ENCODE measurements at places on chromosomes 3 and 15.

DNA sequence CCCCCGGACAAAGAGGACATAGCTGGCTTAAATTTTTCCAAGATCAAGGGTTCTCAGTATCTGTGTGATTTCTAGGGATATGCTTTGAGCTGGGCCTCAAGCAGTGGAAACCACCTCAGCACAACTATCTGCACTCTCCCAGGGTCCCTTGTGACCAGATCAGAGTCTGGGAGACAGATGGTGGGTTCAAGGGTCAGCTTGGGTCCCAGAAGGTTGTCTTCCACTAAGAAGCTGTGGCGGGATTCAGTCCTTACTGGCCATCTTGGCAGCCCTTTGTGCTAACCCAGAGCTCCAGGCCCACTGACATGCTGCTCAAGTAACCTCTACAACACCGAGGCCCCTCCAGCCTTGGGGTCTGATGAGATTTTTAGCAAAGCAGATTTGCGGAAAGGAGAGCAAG, 2.7 kb downstream of the INSYN1 start:
- DNase-seq: no peak

- DNase-seq: no peak
Observed at GRCh38 chr3:35646081-35646480, 6.8 kb downstream of the ARPP21 start.

GRCh38 chr3:134802428-134803050, 7.5 kb downstream of the EPHB1 start:
- no peak for DNase-seq

GRCh38 chr3:195268576-195269309, 2.2 kb downstream of the XXYLT1 start:
- DNase-seq: no peak

GRCh38 chr15:80202016-80202315, 49.2 kb downstream of the FAH start:
- DNase-seq: no peak
